Adrenal gland (tissue), 19 donors: ENCODE measurements at places on chromosomes 6 and 20. TPM values are rescaled to one million over a fixed set of nuclear protein-coding genes. Genes with fewer than 3 reads are reported as not detected.
A peak's percentile ranks its signal among the peaks of the same experiment; 100 is the strongest.

DNA sequence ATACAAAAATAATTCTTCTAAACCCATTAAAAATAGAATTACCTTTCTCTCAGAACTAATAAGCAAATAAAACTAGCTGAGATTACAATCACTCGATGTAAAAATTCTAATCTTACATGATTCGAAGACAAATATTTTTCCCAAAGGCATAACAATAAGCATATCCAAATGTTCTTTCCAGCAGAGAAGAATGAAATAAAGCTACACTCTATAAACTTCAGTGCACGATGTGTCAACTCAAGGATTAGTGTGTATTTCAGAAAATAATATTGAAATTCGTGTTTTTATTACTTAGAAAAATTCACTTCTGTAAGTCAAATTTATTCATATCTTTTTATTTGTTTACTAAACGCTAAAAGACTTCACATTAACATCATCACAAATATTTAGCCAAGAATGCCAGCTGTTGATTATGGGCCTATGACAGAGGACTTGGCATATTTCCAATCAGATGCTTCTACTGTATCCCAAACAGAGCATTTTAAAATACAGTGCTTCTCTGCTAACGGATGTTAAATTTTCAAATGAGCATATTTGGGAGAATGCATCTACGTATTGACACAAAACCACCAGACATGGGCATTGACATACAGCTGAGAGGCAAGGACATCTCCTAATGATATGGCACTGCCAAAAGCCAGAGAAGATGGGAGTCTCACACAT, 54.7 kb upstream of the PDE7B start:
- no peak overlapping the region for H3K27ac ChIP-seq
- no peak overlapping the region for H3K4me3 ChIP-seq
- DNase-seq, result no peak
- no peaks in the 10 kb centered on the region for H3K4me1 ChIP-seq
- H3K27me3 ChIP-seq, result no peaks in the 10 kb centered on the region

DNA sequence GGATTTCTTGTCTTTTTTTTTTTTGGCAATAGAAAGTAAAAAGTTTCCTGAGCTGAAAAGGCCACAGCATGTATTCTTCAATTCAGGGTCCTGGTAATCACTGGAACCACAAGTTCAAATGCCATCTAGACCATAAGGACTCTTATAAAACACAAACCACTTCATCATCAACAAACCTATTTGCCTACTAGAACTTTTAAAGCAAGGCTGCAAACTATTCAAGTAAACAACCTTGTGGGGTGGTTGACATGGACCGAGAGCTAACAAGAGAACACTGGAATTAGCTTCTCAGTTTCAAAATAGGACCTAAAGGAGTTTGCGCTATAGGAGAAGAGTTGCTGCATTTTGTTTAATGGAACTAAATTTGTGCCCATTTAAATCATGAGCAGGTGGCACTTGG, 215.9 kb downstream of the ATXN1 start:
- H3K27me3 ChIP-seq, result no peaks in the 10 kb centered on the region
- no peak for DNase-seq
- no peaks in the 10 kb centered on the region for H3K4me1 ChIP-seq
- no peak overlapping the region for H3K4me3 ChIP-seq
- H3K36me3 ChIP-seq, result no peaks in the 10 kb centered on the region

DNA sequence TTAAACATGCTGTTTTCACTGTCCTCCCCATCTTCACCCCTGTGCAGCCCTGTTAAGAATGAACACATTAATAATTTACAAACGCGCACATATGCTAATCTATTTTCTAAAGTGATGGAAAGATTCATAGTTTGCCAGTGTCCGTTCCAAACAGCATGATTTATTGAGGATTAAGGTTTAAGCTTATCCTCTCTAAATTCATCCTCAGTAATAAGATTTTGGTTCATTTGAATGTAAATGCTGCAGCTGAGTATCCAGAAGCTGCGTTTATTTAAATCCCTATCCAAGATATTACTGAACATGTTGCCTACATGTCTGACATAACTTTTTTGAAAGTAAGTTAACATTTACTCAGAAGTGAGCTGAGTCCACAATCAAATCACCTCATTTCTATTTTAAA, 42.8 kb upstream of the FAM135A start:
- no peak overlapping the region for H3K4me3 ChIP-seq
- DNase-seq, result no peak
- no peaks in the 10 kb centered on the region for H3K4me1 ChIP-seq
- no peaks in the 10 kb centered on the region for H3K27me3 ChIP-seq
- no peak overlapping the region for H3K27ac ChIP-seq

- no peaks in the 10 kb centered on the region for H3K27me3 ChIP-seq
- H3K36me3 ChIP-seq, result no peaks in the 10 kb centered on the region
- H3K4me3 ChIP-seq, result no peak overlapping the region
- no peak for DNase-seq
These were observed 68.5 kb downstream of the MAP3K5 start for GRCh38 chr6:136723780-136724179.

DNA sequence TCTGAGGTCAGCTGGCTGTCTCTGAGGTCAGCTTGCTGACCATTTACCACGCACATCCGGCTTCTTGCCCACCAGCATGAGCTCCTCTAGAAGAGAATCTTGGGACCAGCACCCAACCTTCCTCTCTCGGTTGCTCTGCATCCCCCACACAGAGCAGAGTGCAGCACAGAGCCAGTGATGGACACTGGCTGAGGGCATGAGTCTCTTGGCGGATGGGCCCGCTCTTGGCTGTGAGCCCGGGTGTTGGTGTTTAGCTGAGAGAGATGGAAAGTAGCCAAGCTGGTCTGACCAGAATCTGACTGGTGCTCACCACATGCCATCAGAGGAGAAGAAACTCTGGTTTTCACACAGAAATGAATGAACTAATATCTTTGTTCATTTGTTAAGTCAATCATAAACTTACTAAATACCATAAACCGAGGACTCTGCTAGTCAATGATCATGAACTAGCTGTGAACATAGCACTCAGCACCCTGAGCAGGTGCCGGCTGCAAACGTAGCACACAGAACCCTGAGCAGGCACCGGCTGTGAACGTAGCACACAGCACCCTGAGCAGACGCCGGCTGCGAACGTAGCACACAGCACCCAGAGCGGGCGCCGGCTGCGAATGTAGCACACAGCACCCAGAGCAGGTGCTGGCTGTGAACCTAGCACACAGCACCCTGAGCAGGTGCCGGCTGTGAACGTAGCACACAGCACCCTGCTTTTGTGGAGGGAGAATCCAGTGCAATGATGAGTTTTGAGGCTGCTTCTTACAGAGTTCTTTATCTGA, 10.4 kb upstream of the THBS2 start:
- H3K36me3 ChIP-seq, result no peaks in the 10 kb centered on the region
- no peaks in the 10 kb centered on the region for H3K4me1 ChIP-seq
- peak; percentile 89 for DNase-seq
- no peak overlapping the region for H3K4me3 ChIP-seq
- H3K27me3 ChIP-seq, result no peaks in the 10 kb centered on the region

DNA sequence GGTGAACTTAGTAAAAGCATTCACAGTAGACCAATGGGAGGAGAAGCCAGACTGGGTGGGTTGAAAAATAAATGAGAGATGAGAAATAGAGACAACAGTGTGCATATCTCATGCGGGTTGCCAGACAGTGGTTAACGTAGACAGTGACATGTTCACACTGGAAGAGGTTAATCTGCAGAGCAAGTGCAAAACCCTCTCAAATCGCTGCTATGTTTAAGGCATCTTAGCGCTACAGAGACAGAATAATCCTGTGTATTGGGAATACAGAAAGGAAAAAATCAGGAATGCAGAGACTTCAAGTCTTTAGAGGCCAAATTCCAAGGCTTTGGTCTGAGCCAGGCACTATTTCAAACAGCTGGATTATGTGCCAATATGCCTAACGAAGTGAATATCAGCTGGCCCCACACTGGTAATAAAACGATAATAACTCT, 107.1 kb downstream of the TSHZ2 start:
- DNase-seq, result no peak
- H3K4me3 ChIP-seq, result no peak overlapping the region
- H3K27me3 ChIP-seq, result no peaks in the 10 kb centered on the region
- H3K27ac ChIP-seq, result no peak overlapping the region
- H3K36me3 ChIP-seq, result no peaks in the 10 kb centered on the region
- H3K4me1 ChIP-seq, result peaks cover 65% of the 10 kb centered on the region

DNA sequence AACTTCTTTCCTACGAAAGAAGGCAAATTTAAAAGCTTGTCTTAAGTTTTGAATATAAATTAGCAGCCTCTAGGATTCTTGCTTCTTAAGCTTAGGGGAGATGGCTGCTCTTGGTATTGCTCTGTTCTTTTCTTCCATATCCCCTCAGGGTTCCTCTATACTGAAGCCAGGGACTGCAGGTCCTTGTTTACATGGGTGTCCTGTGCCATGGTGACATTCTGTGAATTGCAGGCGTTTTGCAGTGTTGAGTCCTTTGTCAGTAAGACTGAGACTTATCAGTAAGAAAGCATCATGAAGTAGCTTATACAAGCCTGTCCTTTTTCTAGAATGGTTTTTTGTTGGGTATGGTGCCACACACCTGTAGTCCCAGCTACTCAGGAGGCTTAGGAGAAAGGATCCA, 147.8 kb downstream of the ARID1B start:
- H3K4me3 ChIP-seq, result no peak overlapping the region
- H3K36me3 ChIP-seq, result no peaks in the 10 kb centered on the region

DNA sequence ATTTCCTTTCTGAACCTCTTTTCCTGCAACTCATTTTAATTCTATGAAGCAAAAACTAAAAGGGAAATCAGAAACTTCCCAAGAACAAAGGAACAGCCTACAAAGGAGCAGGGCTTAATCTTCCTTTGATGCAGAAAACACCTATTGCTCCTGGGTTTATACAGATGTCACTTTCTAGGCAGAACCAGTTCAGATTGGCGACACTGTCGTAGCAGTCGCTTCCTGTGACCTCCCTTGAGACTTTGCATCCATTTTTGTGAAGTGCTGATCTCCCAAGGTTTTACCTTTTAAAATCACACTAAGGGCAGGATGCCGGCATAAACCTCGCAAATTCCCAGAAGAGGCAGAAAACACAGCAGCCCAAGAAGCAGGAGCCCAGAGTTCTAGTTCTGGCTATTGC, 40.1 kb downstream of the JAG1 start:
- H3K27ac ChIP-seq, result no peak overlapping the region
- DNase-seq, result no peak
- no peaks in the 10 kb centered on the region for H3K27me3 ChIP-seq
- no peaks in the 10 kb centered on the region for H3K36me3 ChIP-seq
- no peak overlapping the region for H3K4me3 ChIP-seq

- no peaks in the 10 kb centered on the region for H3K27me3 ChIP-seq
- no peak overlapping the region for H3K4me3 ChIP-seq
- no peaks in the 10 kb centered on the region for H3K36me3 ChIP-seq
- DNase-seq, result peak; percentile 33
These were observed 5.8 kb downstream of the C6orf132 start for GRCh38 chr6:42136508-42137193.

GRCh38 chr20:32917191-32917950, 58.6 kb downstream of the EFCAB8 start:
- no peaks in the 10 kb centered on the region for H3K36me3 ChIP-seq
- no peaks in the 10 kb centered on the region for H3K4me1 ChIP-seq
- no peak for DNase-seq
- H3K4me3 ChIP-seq, result no peak overlapping the region

DNA sequence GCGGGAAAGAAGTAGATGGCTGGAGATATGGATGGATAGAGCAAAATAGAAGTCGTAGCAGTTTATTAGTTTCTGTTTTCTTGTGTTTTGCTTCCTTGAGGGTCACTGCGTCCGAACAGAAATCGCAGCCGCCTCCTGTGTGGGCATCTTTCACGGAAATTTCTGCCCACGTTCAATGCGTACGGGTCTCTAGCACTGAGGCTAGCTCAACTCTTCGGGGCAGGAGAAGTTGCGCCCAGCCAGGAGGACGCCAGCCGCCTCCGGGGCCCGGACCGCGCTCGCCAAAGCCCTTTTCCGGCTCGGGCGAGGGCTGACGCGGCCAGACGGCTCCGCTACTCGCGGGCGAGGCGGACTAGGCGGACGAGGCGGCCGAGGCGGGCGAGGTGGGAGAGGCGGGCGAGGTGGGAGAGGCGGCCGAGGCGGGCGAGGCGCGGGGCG, 814 bp downstream of the TFAP2B start:
- H3K36me3 ChIP-seq, result no peaks in the 10 kb centered on the region
- peaks cover 13% of the 10 kb centered on the region for H3K4me1 ChIP-seq
- no peak overlapping the region for H3K4me3 ChIP-seq

DNA sequence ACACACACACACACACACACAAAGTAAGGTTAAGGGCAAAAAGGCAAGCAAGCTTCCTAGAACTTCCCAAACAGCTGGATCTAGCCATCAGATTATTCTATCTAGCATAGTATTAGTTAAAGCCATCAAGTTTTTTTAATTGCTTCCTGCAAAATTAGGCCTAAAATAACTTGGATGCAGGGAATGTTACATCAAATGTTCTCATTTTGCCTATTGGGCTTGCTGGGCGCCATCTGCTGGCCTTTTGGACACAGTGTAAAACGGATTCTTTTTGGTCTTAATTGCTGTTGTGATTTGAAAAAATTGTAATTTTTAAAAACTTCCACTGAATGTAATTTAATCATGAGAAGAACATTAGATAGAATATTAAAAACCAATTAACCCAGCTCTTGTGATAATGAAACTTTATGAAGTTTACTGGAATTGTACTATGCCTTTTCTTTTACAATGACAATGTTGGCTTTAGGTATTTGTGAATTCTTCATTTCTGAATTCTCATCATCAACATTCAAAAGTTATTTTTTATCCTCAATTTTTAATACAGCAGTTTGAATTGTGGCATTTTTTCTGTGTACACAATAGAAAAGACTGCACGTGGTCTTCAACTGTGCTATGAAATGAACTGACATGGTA, 6.8 kb downstream of the MKKS start:
- no peak overlapping the region for H3K27ac ChIP-seq
- no peak overlapping the region for H3K4me3 ChIP-seq
- DNase-seq, result peak; percentile 27
- peaks cover 39% of the 10 kb centered on the region for H3K4me1 ChIP-seq
- H3K36me3 ChIP-seq, result no peaks in the 10 kb centered on the region

ADAM33 gene
- 5.0 TPM for total RNA-seq

SIRPD gene
- total RNA-seq, result not detected

SIRPB2 gene
- 15.9 TPM for total RNA-seq

PRKN gene
- total RNA-seq, result 14.7 TPM

ADGRB3 gene
- total RNA-seq, result 4.8 TPM

NEURL2 gene
- total RNA-seq, result 36.4 TPM

FRK gene
- total RNA-seq, result 3.1 TPM

TRAPPC3L gene
- 0.29 TPM for total RNA-seq
